ENCODE measurements at places on chromosomes 12 and 14.

DNA sequence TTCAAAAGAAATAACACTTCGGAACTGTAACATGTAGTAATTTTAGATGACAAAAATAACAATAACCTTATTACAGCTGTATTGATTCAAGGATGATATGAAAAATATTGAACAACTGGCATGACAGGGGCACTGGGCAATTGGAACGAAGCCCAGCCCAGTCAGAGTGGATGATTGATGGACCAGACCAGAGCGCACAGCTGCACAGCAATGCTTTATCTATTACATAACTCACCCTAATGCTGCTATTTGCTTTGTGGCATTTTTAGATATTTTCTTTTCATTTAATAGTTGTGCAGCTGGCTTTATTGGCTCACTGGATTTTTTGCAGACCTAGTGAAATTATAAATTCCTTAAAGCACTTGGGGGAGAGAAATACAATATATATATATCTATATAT lies 26.9 kb upstream of the FERMT2 start:
- no peak for DNase-seq

GRCh38 chr12:124625867-124626675 lies 58.7 kb upstream of the NCOR2 start:
- DNase-seq = no peak

DNA sequence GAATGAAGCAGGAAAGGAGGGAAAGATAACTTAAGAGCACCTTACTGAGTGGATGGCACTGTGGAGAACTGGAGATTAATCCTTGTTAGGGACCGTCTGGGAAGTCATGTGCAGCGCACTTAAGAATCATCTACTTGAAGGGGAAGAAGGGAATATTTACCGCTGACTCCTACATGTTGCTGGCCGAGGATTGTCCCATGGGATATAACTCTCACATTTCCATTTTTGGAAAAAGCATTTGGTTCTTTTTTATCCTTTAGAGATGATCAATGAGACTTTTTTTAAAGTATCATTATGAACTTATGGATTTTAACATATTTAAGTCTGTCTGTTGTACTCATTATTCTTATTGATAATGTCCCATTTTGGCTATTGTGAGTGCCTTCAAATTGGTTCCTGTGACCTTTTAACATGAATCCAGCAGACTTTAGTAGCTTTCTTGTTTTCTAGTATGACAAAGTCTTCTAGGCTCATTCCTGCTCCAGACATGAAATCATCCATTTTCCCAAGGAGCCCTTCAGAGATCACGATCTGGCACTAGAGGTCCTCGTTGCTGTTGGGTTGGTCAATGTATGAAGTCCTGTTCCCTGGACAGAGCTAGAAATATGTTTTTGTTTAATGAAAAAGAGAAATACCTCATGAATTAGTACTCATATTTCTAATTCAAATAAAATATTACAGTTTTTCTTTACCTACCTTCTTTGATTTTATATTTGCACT lies 20.2 kb upstream of the FAM234B start:
- no peak for DNase-seq

DNA sequence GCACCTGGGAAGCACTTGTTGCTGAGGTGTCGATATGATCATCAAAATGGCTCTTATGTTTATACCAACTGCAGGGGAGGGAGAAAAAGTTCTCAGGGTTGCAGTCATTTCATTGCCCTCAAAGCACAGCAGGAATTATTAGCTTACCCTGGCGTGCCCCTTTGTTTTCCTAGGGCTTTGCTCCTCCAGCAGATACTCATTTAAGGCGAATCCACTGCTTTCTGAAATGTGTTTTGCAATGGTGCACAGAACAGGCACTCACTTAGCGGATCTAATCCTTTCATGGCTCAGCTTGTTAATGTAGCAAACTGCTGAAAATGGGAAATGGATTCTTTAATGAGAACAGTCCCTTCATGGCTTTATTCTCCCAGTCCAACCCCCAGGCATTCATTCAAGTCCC lies 76.7 kb downstream of the NKX2-1 start:
- DNase-seq = no peak

DNA sequence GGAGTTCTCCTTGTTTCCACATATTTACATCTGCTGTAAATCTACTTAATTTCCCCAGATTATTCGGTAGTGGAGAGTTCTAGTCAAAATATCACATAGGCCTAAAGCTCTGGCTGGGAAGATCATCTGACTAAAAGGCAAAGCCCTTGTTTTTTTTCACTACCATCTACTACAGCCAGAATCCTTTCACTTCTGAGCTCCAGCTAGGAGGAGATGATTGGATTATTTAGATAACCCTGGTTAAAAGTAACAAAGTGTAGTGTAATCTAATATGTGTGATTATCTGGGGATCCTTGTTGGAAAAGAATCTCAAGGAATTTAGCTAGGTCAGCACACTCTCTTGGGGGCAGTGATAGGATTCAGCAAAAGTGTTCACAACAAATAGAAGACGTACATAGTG lies 125.4 kb downstream of the DYRK2 start:
- DNase-seq = no peak

- no peak for DNase-seq
These were observed 5.8 kb upstream of the TNFRSF1A start for GRCh38 chr12:6347367-6348338.

DNA sequence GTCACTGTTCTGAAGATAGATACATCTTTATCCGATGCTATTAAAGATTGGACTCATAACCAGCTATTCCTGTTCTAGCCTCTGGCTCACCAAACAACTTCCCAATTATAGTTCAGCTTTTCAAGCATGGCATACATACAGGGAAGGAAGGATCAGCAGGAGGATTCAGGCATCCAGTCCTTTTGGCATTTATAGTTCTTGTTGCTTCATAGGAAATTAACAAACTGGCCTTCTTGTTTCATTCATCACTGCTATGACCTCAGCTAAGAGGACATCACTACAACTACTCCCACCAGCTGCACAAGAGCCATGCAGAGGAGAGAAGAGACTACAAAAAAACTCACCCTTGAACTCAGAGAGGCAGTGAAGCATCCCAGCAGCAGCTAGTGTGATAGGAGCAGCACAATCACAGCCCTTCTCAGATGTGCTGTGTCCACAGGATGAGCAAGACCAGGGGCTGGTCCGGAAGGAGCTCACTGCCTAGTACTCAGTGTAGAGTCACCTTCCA lies 100.5 kb downstream of the SPTSSA start:
- DNase-seq = no peak

DNA sequence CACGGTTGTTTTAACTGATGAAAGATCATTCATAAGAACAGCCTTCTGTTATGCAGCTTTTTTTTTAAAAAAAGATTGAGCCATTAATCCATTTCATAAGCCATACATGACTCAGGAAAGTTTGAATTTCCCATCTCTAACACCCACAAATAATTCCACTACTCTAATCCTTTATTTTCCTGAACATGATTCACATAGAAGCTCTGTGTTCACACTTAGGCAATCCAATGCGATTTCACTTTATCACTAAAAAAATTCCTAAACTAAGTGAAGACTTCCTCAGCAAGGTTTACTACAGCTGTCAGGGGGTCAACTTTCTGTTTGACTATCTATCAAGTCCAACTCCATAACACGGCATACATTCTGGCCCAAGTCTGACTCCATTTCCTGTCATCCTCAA lies 25.9 kb downstream of the PKP2 start:
- no peak for DNase-seq

DNA sequence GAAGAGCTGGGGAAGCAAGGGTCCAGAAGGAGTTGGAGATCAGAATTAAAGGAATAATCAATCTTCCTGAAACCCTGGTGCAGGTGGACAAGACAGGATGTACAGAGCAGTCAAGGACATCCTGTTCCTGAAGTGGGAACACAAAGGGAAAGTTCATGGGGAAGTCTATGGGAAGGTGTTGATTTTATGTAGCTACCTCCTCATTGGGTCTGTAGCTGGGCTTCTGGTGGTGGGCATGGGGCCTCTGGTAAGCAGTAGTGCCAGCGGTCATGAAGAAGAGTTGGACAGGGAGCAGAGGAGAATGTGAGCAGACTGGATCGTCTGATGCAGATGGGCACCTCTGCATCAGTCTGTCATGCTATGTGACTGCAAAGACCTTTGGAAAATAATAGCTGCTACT lies 75.7 kb upstream of the PPM1H start:
- no peak for DNase-seq

DNA sequence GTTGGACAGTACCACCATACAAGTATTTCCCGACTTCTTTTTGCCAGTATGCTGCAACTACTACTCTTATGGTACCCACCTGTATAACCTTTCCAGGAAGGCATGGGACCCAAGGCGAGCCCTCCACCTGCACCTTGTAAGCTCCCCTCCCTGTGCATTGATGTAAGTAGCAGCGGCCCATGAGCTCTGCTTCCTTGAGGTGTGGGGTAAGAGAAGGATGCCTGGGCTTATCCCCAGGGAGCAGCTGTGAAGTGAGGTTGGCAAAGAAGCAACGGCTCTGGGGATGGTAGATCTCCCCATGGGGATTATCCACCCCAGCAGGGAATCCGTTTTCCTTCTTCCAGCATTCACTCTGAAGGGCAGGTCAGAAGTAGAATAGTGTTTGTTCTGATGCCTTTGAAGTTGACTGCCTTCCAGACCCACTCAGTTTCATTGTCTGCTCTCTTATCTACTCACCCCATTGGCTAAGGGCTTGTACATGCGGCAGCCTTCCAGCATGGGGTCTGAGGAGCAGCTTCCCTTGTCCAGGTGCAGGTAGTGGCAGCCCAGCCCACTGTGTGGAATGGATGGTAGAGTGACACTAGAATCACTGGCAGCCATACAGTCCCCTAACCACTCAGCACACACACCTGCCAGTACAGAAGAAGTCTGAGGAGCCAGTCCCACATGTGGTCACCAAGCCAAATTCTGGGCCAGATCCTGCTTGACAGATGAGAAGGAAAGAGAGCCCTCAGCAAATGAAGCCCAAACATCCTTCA lies 3.4 kb downstream of the CIROP start:
- no peak for DNase-seq

DNA sequence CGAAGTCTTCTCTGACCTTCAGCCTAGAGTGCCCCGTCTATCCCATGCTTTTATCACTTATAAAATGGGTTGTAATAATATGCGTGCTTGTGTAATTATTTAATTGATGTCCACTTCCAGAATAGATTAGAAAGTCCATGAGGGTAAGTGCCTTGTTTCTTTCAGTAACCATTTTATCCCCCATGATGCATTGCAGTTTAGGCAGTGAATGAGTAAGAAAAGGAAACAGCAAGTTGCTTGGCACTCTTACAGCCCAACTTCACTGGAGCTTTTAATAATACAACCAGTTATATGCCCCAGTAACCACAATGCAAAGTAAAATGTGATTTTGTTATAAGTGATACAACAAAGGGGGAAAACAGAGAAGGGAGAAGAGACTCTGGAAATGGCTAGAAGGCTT lies 287.3 kb downstream of the MED13L start:
- DNase-seq = no peak

DNA sequence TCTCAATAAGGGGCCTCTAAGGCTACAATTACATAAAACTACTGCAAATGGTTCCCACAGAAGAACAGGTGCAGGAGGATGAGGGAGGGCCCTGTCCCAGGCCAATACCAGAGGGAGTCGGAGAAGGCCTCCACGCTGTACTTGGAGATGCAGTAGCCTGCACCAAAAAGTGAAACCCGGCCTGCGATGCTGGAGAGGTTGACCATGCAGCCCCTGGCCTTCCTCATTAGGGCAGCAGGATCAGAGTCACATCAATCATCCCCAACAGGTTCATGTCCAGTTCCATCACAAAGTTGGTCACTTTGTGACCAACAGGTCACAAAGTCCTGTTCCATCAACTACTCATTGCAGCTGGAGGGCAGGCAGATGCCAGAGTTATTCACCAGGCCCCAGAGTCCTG lies 23.0 kb downstream of the ZBTB39 start:
- no peak for DNase-seq

DNA sequence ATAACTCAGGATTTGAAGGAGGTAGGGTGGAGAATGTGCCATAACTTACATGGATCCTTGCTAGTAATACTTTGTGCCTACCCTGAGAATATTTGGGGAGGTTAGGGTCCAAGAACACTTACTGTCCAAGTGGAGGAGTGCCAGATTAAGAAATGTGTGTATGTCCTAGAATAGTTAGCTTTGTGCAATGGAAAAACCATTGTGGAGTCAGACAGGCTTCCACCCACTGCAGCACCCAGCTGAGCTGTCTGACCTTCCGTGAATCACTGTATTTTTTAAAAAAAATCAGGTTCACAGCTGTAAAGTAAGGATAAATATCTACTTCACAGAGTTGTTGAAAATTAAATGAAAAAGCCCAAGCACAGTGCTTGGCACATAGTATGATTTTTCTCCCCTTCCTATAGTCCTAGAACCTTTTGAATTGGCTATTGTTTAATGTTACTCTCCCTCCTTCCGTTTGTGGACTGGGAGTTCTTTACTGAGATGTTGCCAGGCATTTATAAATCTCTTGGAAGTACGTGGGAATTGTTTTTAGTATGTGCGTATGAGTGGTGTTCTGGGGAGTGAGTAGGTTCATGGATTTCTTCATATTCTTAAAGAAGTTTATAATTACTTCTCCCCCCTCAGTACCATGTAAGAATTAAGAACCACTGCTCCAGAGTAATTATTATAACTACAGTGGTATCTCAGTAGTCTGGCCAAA lies 9.2 kb downstream of the RAB21 start:
- no peak for DNase-seq

DNA sequence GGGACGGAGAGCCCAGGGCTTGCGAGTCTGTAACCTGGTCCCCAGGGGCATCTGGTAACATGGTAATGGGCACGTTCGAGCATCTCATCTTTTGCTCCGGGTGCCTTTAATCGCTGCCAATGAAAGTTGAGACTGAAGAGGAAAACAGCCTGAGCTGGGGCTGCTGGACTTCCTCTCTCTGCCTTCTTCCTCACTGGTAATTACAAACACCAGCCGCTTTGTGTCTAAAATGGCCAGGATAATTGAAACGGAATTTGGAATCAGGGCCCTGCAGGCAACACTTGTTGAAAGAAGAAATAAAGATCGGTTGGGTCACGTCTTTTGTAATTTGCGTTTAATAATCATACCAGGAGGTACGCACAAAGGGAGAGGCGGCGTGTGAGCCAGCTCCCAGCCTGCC lies 51.5 kb upstream of the GPATCH2L start:
- DNase-seq = no peak

DNA sequence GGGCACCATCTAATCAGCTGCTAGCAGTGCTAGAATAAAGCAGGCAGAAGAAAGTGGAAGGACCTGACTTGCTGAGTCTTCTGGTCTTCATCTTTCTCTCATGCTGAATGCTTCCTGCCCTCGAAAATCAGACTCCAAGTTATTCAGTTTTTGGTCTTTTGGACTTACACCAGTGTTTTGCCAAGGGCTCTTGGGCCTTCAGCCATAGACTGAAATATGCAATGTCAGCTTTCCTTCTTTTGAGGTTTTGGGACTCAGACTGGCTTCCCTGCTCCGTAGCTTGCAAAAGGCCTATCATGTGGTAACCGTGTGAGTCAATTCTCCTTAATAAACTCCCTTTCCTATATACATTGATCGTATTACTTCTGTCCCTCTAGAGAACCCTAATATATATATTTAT lies 159.3 kb downstream of the SLCO1B3 start:
- no peak for DNase-seq

Data from stimulated activated CD4-positive, alpha-beta T cell treated with anti-CD3 and anti-CD28 coated beads, TNF-alpha, amount 100 ng/mL, for 1 hour (primary cell).